Right cardiac atrium (tissue), 5 donors: ENCODE measurements at places on chromosomes 2 and 18. TPM values are rescaled to one million over a fixed set of nuclear protein-coding genes. Genes with fewer than 3 reads are reported as not detected.

NUP35 gene
- polyA plus RNA-seq, result 7.4 TPM

HNMT gene
- 13.7 TPM for polyA plus RNA-seq

DNA sequence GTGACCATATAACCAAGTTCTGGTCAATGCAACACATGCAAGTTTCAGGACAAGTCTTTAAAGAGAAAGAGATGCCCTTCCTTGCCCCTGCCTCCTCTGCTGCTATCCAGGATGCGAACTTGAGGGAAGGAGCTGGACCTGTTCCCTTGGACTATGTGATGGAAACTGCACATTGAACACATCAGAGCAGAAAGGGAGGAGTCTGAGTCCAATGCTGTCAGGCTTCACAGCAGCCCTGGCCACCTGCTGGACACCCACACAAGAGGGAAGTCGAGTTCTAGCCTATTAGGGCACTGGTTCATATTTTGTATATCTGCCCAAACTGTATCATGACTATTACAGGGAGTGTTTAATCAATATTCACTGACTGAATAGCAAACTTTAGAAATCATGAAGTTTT is 38.3 kb upstream of the TEX51 start:
- DNase-seq, result no peak

DNA sequence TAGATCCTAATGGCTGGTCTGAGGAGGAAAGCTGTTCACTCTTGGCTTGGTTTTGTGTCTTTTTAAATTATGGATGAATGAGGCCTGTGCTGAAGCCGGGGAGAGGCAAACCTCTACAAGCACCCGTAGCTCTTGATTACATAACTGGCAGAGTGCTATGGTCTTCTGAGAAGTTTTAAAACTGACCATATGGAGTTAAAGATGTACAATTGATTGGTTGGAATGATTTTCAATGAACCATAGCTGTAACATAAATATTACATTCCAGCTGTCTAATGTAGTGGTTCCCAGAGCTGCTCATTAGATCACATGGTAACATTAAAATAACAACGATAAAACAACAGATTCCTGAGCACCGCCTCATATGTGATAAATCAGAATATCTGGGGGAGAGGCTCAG is 71.1 kb upstream of the MAP4K3 start:
- no peak for DNase-seq

ATP6V1C2 gene
- polyA plus RNA-seq, result 0.52 TPM

DNA sequence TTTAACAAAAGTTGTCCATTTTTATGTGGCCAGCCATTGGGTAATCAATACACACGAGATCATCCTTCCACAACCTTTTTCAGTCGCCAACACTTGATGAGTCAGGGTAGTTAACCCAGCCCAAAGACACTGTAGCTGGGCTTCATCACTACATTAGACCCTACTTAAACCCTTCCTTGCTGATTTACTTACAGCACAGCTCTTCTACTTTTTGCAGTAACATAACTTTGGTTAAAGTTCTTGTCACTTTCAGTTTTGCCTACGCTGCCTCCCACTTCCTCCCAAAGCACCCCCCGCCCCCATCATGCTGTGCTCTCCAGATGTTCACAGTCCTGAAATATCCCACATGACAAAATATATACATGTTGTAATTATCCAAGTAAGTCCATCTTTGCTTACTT is 103.6 kb downstream of the CDK15 start:
- no peak for DNase-seq

GRCh38 chr2:26469092-26469710 is 8.7 kb downstream of the OTOF start:
- DNase-seq, result peak; percentile 22

DNA sequence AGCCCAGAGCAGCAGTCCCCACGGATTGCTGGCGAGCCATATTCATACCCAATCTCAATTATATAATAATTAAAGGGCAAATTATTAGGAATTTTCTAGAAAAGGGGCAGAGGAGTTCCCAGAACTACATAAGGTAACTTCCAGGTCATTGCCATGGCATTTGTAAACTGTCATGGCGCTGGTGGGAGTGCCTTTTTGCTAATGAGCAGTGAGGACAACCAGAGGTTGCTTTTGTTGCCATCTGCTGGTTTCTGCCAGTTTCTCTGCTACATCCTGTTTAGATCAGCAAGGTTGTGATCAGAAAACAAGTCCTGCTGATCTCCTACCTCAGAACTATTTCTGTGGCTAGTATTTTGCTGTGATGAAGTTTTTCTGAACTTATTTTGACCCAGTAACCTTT is 159.8 kb upstream of the PIEZO2 start:
- DNase-seq, result no peak
